Caco-2 (cell line): ENCODE measurements at places on chromosomes 12 and 14.

DNA sequence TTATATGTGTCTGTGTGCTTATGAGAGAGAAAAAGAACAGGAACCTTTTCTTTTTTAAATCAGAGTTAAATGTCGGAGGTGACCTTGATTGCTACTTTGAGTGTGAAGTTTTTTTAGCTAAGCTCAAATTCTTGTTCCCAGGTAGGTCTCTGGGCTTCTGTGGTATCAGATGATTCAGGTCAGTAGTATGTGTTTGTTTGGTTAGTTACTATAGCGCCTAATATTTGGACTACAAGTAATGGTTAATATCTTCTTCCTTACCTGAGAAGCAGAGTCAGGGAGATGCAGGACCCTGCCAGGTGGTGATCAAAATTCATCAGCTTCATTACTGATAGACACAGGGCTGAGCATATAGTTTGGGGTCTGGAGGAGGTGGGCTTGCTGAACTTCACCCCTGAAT, 30.8 kb downstream of the ADCK1 start:
- DNase-seq = peak; percentile 20

DNA sequence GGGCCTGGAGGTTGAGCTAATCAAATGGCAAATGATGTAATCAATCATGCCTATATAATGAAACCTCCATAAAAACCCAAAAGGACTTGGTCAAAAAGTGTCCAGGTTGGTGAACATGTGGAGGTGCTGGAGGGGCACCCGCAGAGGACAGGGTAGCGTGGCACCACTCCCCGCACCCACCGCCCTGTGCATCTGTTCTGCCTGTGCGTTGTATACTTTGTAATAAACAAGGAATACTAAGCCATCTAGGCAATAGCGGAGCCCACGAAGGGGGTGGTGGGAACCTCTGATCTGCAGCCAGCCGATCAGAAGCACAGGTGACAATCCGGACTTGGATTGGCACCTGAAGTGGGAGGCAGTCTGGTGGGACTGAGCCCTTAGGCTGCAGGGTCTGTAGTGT, 75.8 kb upstream of the GPR68 start:
- no peak for DNase-seq

DNA sequence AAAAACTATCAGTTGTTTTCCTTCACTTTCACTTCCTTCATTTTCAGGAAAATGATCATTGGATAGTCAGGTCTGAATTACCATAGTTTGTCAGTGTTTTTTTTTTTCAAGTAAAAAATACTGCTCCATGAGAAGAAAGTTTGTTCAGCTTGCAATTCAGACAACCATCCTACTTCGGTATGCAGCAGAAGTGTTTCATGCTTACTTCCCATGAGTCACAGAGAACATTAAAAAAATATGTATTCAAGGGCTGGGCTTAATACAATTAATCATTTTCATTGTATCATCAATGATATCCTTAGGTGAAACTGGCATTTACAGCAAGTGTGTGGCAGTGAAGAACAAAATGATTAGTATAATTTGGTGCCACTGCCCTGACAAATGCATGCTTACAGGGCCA, 21.6 kb downstream of the PYM1 start:
- DNase-seq = no peak

DNA sequence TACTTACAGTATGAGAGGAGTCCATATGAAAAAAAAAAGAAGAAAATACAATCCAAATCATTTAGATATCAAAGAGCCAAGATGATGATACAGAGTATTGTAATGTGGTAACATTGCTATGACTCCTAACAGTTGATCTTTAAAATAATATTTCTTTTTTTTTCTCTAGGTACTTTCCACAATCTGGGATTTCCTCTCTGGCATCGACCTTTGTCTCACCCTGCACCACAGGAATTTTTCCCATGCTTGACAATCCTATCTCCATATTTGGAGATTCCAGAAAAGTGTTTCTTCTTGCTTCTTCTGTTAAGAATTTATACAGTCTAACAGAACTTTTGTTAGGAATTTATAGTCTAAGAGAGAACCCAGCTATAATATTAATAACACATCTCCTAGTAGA, 184.4 kb downstream of the ITPR2 start:
- no peak for DNase-seq

DNA sequence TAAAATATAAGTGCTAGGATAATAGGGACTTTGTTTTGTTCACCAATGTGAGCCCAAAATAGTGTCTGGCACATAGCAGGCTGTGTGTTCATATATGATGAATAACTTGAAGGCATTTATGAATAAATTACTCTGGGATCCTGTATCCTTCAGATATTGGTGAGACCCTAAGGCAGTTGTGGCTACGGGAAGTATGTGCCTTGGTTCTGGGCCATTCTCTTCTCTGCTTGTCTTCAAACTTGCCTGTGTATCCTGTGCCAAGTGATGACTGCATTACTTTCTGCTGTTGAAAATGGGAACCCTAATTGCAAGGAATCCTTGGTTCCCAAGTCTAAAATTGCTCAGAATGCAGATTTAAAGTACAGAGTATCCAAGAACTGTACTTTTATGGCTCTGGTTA, 67.6 kb upstream of the KTN1 start:
- no peak for DNase-seq

DNA sequence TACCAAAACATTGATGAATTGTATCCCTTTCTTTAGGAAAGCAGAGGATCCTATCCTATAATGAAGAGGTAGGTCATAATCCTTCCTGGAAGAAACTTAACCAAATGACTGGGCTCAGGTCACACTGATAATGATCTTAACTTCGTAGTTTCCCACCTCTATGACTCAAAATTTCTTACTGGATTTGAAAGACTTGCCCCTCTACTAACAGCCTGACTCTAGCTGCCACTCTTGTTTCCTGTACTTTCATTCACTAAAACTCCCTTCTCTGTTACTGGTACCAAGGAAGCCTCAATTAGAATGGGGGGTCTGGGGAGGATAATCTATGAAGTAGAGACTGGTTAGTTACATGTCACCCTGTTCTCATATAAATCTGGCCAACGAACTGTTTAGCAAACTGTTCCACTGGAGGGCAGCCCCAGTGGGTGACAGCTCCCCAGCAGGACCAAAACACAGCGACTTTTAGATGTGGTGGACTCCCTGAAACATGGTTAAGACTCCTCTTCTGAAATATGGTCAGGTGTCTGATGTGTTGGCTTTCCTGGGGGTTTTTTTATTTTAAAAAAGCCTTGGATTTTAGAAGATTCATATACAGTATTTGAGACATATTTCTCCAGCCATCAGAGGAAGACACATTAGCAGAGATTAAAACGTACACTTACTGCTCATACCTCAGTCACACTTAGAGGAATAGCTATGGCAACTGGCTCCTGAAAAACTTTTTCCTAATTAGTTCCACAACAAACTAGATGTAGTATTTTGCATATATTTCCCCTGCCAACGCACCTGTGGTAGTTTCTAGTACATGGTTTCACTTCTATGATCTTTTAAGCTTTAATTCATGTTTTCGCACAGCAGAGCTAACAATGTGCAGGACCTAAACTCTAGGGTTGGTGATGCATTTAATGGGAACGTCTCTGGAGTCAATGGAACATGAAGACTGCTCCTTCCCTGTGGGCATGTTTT, 72.3 kb downstream of the ACADS start:
- no peak for DNase-seq

DNA sequence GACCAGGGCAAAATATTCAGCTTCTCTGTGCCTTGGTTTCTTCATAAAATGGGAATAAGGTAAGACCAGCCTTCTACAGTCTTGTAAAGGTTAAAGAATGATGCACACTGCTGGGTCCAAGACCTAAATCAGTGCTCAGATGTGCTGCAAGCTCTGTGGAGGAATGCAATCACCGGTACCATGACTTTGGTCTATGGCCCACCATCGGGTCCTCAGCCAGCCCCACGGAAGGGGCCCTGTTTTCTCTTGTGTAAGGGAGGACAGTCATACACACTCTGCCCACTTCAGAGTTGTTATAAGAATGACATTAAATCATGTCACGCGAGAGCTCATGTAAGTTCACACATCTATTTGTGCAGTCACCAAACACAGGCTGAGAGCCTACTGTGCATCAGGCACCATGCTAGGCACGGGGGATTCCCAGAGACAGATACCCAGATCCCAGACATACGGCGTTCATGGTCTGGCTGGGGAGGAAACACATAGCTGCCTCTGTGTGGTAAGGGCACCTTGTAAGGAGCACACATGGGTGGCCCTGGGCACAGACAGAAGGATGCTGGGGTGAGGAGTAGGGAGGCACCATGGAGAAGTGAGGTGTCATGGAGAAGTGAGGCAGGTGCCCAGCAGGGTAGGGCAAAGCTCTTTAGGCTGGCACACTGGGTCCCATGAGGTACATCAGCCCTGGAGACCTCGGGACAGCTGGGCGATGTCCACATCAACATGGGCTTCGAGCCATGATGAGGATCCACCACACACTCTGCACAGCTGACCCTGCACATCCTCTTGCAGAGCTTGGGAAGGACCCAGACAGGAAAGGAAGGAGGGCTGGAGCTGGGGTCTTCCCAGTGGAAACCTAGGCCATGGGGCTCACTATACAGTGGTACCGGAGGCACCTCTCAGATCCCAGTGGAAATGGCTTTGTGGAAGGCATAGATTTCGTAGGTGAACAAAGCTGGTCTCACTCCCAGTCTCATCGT, 190.4 kb upstream of the DIO3 start:
- DNase-seq = no peak

- no peak for DNase-seq
These were observed 103.0 kb downstream of the CRADD start for GRCh38 chr12:93780101-93780641.

- no peak for DNase-seq
These were observed 56.9 kb downstream of the TMTC1 start for GRCh38 chr12:29726741-29727348.

DNA sequence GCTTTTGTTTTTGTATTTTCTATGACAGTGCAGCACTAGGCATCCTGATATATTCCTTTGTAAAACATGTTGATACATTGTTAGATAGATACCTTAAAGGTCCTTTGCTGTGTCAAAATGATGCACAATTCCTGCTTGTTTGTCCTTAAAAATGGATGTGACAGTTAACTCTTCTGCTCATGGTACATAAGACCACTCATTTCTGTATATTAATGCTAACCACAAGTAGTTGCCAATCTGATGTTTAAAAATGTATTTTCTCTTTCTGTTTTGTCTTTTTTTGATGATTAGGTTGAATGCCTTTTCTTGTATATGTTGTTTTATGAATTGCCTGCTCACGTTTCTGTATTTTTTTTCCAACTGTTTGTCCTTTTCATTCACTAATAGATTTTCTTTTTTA, 35.1 kb downstream of the ATF7IP start:
- no peak for DNase-seq

DNA sequence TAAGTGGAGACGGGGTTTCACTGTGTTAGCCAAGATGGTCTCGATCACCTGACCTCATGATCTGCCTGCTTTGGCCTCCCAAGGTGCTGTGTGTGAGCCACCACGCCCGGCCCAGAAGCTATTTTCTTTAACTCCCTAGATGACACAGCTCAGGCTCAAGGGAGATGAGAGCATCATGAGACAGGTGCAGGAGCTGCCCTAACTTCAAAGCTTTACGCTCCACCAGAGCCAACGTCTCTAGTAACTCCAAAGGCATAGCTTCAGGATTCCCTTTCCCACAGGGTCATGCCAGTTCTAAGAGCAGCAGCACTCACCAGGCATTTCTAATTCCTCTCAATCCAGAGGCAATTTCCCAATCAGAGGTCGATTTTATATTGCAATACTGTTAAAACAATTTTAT, 21.0 kb downstream of the NDUFA12 start:
- DNase-seq = no peak

- no peak for DNase-seq
These were observed 14.8 kb upstream of the PLA2G1B start for GRCh38 chr12:120342175-120343038.

DNA sequence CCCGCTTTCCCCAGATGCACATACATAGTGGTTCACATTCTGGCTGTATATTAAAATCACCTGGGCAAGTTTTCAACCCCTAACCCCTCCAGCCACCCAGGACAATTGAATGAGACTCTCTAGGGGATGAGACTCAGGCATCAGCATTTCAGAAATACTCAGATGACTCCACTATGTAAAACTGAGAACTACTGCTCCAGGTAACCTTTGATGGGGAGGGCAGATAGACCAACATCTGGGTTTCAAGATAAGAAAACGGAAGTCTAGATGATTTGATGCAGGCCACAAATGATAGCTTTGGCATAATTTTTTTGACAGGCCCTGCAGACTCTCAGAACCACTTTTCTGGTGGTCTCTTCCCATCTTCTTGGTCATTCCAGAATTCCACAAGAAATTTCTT, 341.1 kb downstream of the EMP1 start:
- DNase-seq = no peak

DNA sequence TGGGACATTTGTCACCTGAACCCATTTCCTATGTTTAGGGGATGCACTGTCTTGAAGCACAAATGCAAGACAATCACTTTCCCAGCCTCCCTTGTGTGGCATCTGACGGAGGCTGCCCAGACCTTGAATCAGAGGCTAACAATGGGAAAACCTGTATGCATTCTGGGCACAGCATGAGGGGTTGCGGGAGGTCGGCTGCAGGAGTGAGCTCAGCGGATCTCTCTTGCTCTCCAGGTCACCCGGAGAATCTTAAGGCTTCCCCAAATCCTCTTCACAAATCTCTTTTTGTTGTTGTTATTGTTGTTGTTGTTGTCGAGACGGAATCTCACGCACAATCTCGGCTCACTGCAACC, 15.3 kb downstream of the NFKBIA start:
- no peak for DNase-seq

DNA sequence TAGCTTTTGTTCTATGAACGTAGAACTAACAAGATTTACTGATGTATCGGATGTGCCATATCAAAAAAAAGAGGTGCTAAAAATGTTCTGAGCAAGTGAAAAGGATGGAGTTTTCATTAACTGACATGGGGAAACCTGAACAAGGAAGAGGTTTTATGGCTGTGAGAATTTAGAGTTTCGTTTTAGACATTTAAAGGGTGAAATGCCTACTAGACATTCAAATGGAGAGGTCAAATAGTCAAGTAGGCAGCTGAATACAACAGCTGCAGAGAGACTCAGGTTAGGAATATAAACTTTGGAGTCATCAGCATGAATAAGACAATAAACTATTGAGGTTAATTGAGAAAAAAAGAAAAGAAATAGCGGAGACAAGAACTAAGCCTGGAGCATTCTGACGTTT, 364.9 kb upstream of the GARIN6 start:
- no peak for DNase-seq
